Stimulated activated naive CD8-positive, alpha-beta T cell treated with anti-CD3 and anti-CD28 coated beads, Interleukin-15, Interleukin-2, amounts not matched to agents 100 U/mL and 50 U/mL, for 24 hours (primary cell): ENCODE measurements at places on chromosomes 11 and 22.
A peak's percentile ranks its signal among the peaks of the same experiment; 100 is the strongest.

GRCh38 chr11:45383224-45383623 lies 97.1 kb upstream of the SYT13 start:
- no peak for DNase-seq

DNA sequence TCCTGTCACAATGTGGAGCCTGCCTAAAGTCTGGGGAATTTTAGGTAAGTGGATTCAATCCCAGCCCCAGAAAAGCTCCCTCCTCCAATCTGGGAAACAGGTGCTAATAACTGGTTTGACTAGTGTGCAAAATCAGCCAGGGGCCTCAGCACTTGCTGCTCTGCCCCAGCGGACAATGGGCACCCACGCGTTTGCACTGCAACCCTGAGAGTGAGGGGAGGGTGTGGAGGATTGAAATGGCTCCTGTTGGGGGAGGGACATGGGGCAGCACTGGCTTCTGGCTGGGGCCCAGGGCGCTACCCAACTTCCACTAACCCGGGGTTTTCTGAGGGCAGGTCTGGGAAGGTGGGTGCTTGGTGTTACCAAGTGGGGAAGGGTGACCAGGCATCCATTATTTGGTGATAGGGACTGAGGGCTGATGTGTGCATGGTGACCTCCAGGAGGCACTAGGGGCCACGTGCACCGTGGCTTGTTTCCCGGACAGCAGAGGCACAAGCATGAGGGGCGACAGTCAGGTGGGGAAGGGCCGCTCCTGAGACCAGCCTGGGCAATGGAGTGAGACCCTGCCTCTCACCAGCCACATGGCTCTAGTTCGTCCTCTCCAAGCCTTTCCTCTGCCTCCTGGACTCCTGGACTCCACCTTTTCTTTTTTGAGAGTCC lies 4.3 kb upstream of the PNPLA5 start:
- no peak for DNase-seq

- no peak for DNase-seq
Observed at GRCh38 chr22:45597460-45598192, 74.0 kb upstream of the ATXN10 start.

DNA sequence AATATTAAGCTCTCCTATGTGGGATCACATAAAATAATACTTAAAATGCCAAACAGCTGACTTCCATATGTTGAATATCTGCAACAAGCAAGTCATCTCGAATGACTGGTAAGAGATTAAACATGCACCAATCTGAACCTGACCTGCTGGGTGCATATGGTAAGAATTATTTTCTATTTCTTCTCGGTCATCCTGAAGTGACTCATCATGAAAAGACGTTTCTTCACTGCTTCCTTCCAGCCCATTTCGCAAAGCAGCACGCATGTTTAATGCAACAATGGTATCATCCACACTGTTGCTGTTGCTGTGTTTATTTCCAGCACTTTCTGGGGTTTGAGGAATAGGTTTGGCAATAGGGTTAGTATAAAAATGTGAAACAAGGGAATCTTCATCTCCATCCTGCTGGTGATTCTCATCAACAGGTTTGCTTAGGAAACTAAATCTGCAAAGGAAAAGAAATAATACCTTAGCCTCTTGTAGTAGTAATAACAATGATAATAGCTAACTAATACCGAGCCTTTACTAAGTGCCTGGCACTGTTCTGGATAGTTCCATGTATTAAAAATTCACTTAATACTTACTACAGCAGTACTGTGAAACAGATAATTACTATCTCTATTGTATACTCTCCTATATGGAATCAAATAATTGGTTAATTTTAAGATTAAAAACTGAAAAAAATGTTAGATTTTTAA lies 52.0 kb upstream of the CHRNA10 start:
- no peak for DNase-seq

DNA sequence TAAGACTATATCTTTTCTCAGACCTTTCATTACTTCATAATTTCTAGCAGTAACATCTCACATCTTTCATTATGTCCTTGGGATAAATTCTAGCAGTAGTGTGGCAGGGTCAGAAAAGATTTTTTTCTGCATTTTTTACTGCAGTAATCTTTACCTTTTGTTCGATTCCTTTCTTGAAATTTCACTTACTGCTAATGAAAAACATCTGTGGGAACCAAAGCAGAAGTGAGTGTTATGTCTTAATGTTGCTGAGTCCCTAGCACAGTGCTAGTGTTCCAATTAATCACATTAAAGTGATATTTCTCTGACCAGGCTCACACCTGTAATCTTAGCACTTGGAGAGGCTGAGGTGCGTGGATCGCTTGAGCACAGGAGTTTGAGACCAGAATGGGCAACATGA lies 123.6 kb downstream of the EHF start:
- no peak for DNase-seq

GRCh38 chr22:49827853-49828598 lies at the start of gene BRD1:
BRD1 (minus strand) TSS chr22:49827873; CDS start chr22:49824317, 3,556 bp downstream.
- peak; percentile 70 for DNase-seq

GRCh38 chr22:38798496-38798895 lies 4.6 kb upstream of the DNAL4 start:
- DNase-seq: no peak
